ENCODE measurements at places on chromosomes 4 and X.

DNA sequence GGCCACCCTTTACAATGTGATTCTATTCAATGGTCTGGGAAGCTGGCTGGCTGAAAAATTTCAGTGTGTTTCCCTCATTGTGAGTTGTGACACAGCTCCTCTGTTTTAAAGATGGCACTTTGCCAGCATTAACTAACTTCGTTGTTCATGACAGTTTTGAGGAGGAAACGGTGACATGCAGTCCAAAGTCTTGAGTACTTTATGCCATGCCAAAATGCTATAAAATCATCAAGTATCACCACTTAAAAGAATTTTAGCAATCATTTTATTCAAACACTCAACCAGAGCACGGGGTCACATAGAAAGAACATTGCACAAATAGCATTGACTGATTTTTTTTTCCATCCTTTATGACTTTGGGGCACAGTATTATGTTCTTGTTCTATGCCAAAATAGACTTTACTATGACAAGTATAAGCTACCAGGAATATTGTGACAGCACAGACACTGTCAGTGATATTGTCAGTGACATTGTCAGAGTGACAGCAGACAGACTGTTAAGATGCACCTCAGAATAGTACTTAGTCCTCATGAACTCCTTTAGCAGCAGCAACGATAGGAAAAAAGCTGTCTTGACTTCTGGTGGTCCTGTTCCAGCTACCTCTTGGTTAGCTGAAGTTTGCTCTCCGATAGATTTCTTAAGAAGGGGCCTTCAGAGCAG, 46.7 kb downstream of the CXCL13 start:
- no peak for DNase-seq

GRCh38 chr4:48012824-48013223, 3.7 kb downstream of the CNGA1 start:
- DNase-seq: no peak

- DNase-seq: peak; percentile 70
These were observed at the start of gene CDKL2 for GRCh38 chr4:75630174-75630936. TSS of gene CDKL2 (minus strand) at chr4:75630528. CDS start at chr4:75625988, 4,540 bp downstream.

GRCh38 chrX:105909576-105909975, 87.2 kb downstream of the NRK start:
- no peak for DNase-seq

DNA sequence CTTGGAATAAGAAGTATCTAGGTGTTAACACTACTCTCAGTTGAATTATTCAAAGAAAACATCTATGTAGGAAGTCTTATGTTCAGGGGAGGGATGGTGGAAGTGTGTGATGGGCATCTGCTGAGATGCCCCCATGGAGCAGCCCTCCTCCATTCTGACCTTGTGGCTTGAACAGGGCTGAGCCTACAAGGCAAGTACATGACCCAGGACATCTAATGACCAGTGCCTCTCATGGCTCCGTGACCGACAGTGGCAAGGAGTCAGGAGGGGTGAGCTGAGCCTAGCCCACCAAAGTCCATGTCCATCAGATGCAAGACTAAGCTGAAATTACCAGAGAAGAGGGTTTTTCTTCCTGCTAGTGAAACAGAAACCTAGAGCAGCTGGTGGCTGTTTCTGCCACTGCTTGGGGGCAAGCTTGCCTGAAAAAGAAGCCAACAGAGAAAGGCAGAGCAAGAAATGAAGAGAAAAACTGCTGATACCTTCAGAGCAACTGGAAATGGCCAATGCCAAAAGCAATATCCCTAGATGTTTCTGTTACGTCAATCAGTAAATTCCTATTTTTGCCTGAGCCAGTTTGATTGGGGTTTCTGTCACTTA, 113.5 kb downstream of the TSPAN5 start:
- DNase-seq: no peak

- peak; percentile 21 for DNase-seq
These were observed 46.4 kb downstream of the GPAT3 start for GRCh38 chr4:83582289-83582785.

GRCh38 chr4:152659806-152660205, 20.0 kb downstream of the TMEM154 start:
- DNase-seq: no peak

DNA sequence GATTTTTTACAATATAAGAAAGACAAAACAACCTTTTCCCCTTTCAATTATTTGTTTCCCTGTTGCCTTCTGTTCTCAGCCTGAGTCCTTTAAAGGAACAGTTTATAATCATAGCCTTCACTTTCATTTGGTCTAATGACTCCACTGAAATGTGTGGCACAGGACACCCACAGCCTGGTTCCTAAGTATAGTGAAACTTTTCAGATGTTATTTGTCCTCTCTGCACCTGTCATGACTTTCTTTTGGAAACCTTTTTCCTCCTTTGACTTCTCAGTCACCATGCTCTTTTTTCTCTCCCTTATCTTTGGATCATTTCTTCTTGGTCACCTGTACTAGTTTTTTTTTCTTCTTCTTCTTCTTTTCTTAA, 237.8 kb upstream of the ANXA3 start:
- no peak for DNase-seq
